ENCODE measurements at places on chromosomes 1 and 21. TPM values are rescaled to one million over a fixed set of nuclear protein-coding genes. Genes with fewer than 3 reads are reported as not detected.
A peak's percentile ranks its signal among the peaks of the same experiment; 100 is the strongest.

DNA sequence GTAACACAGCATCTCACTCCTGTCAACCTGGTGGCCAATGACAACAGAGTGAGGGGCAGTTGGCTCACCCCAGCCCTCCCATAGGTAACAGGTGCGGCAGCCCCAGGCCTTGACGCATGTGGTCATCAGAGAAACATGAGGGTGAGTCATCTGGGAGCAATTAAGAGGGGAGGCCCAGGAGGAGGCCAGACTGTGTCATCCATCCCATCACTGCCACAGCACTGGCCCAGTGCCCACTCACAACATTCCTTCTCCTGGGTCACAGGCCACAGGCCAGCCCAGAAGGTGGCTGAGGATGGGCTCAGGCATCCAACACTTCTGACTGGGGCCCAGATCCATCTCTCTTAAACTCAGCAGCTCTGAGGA lies 17.1 kb downstream of the TEX35 start:
- no peak for DNase-seq

GRCh38 chr1:221371705-221372104 lies 370.2 kb downstream of the DUSP10 start:
- DNase-seq: no peak

DNA sequence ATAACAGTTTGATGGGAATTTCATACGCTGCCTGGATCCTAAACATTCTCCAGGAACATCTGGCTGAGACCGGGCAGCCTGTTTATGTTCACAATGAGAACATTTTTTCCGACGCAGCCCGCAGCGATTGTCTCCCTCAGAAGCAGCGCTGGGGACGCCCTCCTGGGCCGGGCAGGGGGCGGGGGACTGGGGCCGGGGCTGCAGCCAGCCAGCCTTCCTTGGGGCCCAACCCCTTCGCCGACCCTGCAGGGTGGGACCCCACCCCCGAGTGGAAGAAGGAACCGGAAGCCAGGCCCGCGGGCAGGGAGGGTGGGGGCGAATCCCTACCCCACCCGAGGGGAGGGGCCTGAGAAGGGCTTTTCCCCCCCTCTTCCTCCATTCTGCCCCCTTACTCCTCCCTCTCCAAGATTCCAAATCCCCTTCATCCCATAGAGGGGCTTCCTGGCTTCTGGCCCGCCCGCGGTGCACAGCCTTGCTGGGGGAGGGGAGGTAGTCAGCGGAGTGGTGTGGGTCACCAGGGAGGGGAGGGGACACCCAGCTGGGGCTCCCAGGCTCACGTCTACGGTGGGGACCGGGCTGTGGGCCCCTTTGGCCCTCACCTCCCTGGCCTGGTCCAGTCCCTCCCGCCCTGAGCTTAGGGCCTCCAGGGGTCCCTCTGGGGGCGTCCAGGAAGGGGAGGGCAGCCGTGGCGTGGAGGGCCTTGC lies 60.6 kb downstream of the WNT9A start:
- peak; percentile 40 for DNase-seq

DNA sequence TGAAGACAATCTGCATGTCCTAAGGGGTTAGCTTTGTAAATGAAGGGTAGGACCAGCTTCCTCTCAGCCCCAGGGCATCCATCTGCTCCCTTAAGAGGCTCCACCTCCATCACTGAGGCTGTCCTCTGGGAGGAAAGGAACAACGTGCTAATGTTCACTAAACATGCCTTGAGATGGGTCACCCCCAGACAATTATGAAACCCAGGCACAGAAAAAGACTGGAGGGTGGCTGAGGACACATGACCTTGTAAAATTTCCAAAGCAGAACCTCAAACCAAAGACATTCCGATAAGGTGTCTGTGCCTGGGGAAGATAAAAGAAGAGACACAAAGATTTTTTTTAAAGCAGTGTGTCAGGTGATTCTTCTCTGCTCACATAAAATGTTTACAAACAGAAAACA lies 37.6 kb upstream of the ZNF124 start:
- no peak for DNase-seq

GRIK1 gene
- not detected for total RNA-seq

CACNA1S gene
- total RNA-seq: not detected

GBP5 gene
- total RNA-seq: 95.7 TPM

Data from activated CD4-positive, alpha-beta memory T cell treated with anti-CD3 and anti-CD28 coated beads for 36 hours (primary cell).